ENCODE measurements at places on chromosomes 3 and 15. TPM values are rescaled to one million over a fixed set of nuclear protein-coding genes. Genes with fewer than 3 reads are reported as not detected.
A peak's percentile ranks its signal among the peaks of the same experiment; 100 is the strongest.

Gene CDHR4
- total RNA-seq: not detected

Gene RASGRP1
- total RNA-seq: 9.0 TPM

Gene ST8SIA2
- total RNA-seq: not detected

Gene CCDC39
- not detected for total RNA-seq

Gene CPLX3
- 0.29 TPM for total RNA-seq

Gene ALPK3
- total RNA-seq: 4.6 TPM

Gene CLDN18
- 3.3 TPM for total RNA-seq

Gene AMIGO3
- 0.73 TPM for total RNA-seq

Gene SLC24A5
- not detected for total RNA-seq

GRCh38 chr15:69780981-69781380 is 316.7 kb downstream of the TLE3 start:
- no peak overlapping the region for H3K27ac ChIP-seq
- no peaks in the 10 kb centered on the region for H3K4me1 ChIP-seq

DNA sequence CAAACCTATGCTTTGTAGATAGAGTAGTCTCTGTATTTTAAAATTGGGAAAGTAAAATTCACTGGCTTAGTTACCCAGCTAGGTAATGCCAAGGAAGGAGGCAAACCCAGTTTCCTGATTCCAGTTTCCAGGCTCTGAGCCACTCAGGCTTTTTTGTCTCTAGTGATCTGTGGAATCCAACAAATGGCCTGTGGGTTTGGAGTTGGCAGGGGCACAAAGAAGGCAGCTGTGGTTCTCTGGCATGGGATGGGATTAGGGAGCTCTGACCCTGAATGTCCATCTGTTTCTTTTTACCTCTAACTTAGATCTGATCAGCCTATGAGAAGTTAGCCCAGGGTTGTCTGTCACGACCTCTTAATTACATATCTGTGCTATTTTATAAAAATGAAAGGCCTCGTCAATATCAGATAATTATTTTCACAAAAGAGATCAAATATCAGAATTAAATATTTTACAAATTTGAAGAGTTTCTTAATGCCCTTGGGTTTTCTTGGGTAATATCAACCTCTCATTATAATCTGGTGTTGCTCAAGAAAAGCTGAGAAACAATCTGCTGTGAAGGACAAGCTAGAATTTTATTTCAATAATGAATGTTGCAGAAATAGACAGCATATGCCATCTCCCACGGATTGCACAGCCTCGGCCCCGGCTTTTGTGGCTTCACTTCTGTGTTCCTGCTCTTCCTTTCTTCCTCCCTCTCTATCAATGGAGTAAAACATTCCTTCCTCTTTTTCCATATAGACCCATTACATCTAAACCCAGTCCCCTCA is 63.7 kb upstream of the DAZL start:
- no peaks in the 10 kb centered on the region for H3K27me3 ChIP-seq
- H3K27ac ChIP-seq: no peak overlapping the region
- peaks cover 8% of the 10 kb centered on the region for H3K4me1 ChIP-seq
- no peaks in the 10 kb centered on the region for H3K36me3 ChIP-seq
- H3K4me3 ChIP-seq: no peak overlapping the region

GRCh38 chr15:49748791-49749190 is 127.9 kb downstream of the DTWD1 start:
- H3K4me3 ChIP-seq: no peak overlapping the region
- H3K4me1 ChIP-seq: no peaks in the 10 kb centered on the region
- no peaks in the 10 kb centered on the region for H3K27me3 ChIP-seq

DNA sequence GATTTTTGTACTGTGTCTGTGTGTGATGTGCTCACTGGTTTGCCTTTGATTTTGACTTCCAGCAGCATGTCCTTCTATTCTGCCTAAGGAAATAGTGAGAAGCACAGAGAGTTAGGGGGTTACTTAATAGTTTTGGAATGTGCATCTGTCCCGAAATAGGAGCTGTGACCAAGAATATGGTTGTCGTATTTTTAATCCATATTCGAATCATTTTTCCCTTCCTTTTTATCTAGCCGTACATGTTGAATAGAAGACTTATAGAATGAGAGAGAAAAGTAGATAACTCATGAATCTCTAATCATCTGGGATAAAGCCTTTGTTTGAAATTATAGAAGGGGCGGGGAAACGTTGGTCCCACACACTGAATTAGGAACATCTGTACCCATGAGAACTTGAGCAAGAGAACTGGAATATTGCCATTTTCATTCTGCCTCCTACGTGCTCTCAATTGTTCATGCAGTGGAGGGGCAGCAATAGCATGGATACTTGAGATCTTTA is 23.6 kb downstream of the CRTC3 start:
- no peak overlapping the region for H3K4me3 ChIP-seq
- no peaks in the 10 kb centered on the region for H3K4me1 ChIP-seq
- H3K27ac ChIP-seq: no peak overlapping the region
- no peaks in the 10 kb centered on the region for H3K36me3 ChIP-seq

- H3K4me1 ChIP-seq: peaks cover 8% of the 10 kb centered on the region
- no peak overlapping the region for H3K4me3 ChIP-seq
- H3K36me3 ChIP-seq: no peaks in the 10 kb centered on the region
- no peak overlapping the region for H3K27ac ChIP-seq
- no peak for DNase-seq
Observed at GRCh38 chr15:59792359-59792758, 103.2 kb upstream of the BNIP2 start.

- DNase-seq: no peak
- no peaks in the 10 kb centered on the region for H3K4me1 ChIP-seq
- no peaks in the 10 kb centered on the region for H3K27me3 ChIP-seq
- H3K4me3 ChIP-seq: no peak overlapping the region
- no peaks in the 10 kb centered on the region for H3K36me3 ChIP-seq
Observed at GRCh38 chr3:197926418-197926817, 23.6 kb upstream of the RPL35A start.

- H3K27me3 ChIP-seq: no peaks in the 10 kb centered on the region
- no peak overlapping the region for H3K27ac ChIP-seq
- no peaks in the 10 kb centered on the region for H3K36me3 ChIP-seq
Observed at GRCh38 chr15:53512029-53512428, 247.4 kb downstream of the WDR72 start.

GRCh38 chr3:172591125-172591605 is 67.9 kb upstream of the TNFSF10 start:
- H3K27ac ChIP-seq: no peak overlapping the region
- peaks cover 40% of the 10 kb centered on the region for H3K4me1 ChIP-seq
- H3K36me3 ChIP-seq: peaks cover 21% of the 10 kb centered on the region
- no peak for DNase-seq
- no peak overlapping the region for H3K4me3 ChIP-seq

DNA sequence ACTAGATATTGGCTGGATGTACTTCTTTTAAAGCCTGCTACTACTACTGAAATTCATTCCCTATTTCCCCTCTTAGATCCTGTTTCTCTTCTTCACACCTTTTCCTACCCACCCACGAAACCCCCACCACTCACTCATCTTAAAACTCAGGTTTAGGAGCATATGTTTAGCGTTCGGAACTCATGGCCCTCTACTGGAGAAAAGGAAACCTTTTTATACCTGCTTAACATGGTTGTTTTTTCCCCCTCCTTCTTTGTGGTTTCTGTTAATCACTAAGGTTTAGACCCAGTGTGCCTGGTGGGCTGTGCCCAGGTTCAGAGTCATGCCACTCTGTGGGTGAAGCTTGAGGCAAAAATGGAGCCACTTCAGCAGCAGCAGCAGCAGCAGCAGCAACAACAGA is 2.6 kb downstream of the ARID3B start:
- H3K27ac ChIP-seq: no peak overlapping the region
- peaks cover 46% of the 10 kb centered on the region for H3K4me1 ChIP-seq
- peaks cover 26% of the 10 kb centered on the region for H3K27me3 ChIP-seq
- no peak for DNase-seq

DNA sequence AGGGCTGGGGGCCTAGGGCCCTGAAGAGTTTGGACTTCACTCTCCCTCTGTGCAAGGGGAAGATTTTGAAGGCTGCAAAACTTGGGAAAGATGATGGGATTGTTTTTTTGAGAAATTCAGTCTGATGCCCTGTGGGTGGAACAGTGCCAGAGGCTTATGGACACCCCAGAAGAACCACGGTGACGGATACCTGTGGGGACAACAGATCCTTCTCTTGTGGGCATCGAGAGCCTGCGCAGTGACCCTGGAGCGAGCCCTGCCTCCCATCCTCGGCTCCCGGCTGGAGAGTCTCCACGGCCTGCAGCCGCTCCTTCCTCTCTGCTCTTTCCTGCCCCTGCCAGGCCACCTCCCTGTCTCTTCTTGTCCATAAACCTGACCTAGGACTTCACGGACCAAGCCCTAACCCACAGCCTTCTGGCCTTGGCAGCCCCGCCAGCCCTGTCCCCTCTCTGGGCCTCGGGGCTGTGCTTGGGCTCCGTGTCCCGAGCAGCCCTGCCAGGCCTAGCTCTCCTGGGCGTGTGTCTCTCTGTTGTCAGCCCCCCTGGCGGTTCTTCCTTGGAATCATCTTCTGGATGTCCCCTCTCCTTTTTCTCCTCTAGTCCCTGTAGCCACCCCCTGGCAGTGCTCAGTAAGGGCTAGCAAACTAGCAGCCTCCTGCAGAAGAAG is 98.4 kb downstream of the VGLL4 start:
- DNase-seq: no peak
- no peak overlapping the region for H3K27ac ChIP-seq
- no peaks in the 10 kb centered on the region for H3K27me3 ChIP-seq
- H3K36me3 ChIP-seq: peaks cover 10% of the 10 kb centered on the region
- H3K4me1 ChIP-seq: peaks cover 8% of the 10 kb centered on the region

GRCh38 chr3:118476885-118477618 is 557.6 kb downstream of the IGSF11 start:
- H3K4me1 ChIP-seq: no peaks in the 10 kb centered on the region
- no peak overlapping the region for H3K4me3 ChIP-seq
- no peaks in the 10 kb centered on the region for H3K36me3 ChIP-seq
- no peak overlapping the region for H3K27ac ChIP-seq

DNA sequence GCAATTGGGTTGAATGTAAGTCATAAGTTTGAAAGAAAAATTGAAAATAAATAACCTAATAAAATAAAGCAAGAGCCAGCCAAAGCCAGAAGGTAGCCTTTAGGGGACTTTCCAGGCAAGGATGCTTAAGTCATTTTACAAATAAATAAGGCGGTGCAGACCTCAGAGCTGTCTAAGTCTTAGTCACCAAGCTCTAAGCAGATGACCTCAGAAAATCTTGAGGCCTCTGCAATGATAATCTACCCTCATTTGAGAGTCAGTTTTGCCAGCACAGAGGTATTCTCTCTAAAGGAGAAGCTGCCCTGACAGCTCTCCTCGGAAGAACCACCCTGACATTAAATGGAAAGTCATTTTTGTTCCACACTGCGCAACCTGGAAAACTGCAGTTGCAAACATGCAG is 113.9 kb downstream of the OXNAD1 start:
- no peak for DNase-seq
- no peak overlapping the region for H3K4me3 ChIP-seq
- H3K36me3 ChIP-seq: no peaks in the 10 kb centered on the region
- H3K4me1 ChIP-seq: no peaks in the 10 kb centered on the region
- H3K27ac ChIP-seq: no peak overlapping the region

DNA sequence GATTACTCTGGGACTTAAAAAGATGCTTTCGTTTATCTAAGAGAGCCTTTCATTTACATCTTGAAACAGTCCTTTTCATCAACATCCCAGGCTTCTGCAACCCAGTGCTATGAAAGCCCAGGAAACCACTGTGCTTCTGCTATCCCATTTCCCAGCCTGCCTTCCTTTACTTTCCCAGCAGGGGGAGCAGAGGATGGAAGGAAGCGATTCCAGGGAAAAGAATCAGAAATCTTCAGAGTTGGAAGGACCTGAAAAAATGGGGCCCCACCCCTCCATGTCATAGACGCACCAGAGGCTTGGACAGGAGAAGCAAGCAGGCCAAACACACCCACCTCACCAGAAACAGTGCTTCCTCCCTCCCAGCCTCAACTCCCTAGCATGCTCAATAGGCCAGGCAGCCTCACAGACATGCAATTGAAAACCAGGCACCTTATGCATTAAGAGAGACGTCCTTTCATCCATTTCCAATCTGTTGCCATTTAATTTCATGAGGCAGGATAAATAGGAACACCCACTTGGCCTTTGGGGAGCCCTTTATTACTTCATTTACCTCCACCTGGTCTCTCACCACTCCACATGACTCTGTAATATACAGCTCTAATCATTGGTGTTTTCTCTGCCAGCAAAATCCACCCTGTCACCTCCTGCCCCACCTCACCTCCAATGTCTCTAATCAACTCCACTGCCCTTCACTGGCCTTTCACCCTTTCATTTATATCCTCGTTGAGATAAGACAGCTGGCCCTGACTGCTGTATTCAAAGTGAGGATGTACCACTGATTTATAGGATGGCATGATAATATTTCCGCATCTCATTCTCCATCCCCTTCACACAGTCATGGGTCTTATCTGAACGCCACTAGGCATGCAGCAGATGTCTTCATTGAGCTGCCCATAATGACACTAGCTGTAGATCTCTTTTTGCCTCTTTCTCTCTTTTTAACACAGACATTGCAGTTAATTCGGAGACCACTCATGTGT is 583.9 kb downstream of the NTRK3 start:
- no peaks in the 10 kb centered on the region for H3K4me1 ChIP-seq
- H3K27ac ChIP-seq: no peak overlapping the region
- DNase-seq: no peak
- no peaks in the 10 kb centered on the region for H3K27me3 ChIP-seq
- no peak overlapping the region for H3K4me3 ChIP-seq

- no peak overlapping the region for H3K4me3 ChIP-seq
- H3K27ac ChIP-seq: no peak overlapping the region
- H3K36me3 ChIP-seq: no peaks in the 10 kb centered on the region
- peaks cover 89% of the 10 kb centered on the region for H3K27me3 ChIP-seq
Observed at GRCh38 chr3:46059432-46059831, 32.1 kb upstream of the XCR1 start.

- H3K27me3 ChIP-seq: no peaks in the 10 kb centered on the region
- H3K27ac ChIP-seq: no peak overlapping the region
- H3K4me3 ChIP-seq: no peak overlapping the region
- peaks cover 36% of the 10 kb centered on the region for H3K36me3 ChIP-seq
- H3K4me1 ChIP-seq: peaks cover 39% of the 10 kb centered on the region
Observed at GRCh38 chr3:170256597-170256996, 34.4 kb downstream of the PRKCI start.

DNA sequence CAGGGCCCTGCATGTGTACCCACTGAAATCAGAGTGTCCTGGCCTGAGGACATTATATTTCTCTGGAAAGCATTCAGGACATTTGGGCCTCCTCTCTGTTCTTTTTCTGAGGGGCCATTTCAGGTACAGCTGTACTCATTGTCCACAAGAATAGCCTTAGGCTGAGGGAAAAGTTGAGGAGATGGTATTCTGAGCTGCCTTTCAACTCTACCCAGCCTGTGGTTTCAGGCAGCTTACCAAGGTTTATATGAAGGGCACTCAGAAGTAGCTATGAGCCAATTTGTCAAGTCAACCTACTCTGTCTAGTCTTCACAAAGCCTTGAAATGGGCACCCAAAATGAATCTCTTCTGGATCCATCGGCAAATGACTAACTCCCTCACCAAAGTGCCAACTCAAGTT is 9.4 kb downstream of the ATP13A4 start:
- H3K27me3 ChIP-seq: no peaks in the 10 kb centered on the region
- no peak for DNase-seq
- H3K4me1 ChIP-seq: peaks cover 17% of the 10 kb centered on the region

- H3K36me3 ChIP-seq: no peaks in the 10 kb centered on the region
- no peaks in the 10 kb centered on the region for H3K4me1 ChIP-seq
- H3K27ac ChIP-seq: no peak overlapping the region
- H3K4me3 ChIP-seq: no peak overlapping the region
Observed at GRCh38 chr3:112303764-112304325, 9.8 kb upstream of the SLC9C1 start.

- peaks cover 8% of the 10 kb centered on the region for H3K4me1 ChIP-seq
- H3K27me3 ChIP-seq: no peaks in the 10 kb centered on the region
- H3K36me3 ChIP-seq: peaks cover 11% of the 10 kb centered on the region
- no peak for DNase-seq
- H3K27ac ChIP-seq: no peak overlapping the region
Observed at GRCh38 chr3:120625159-120625586, 29.0 kb downstream of the NDUFB4 start.

- H3K27me3 ChIP-seq: no peaks in the 10 kb centered on the region
- no peaks in the 10 kb centered on the region for H3K36me3 ChIP-seq
- DNase-seq: no peak
- H3K27ac ChIP-seq: peak overlapping the region; percentile 86
- H3K4me1 ChIP-seq: peaks cover 34% of the 10 kb centered on the region
Observed at GRCh38 chr15:77346245-77347036, 73.5 kb downstream of the PEAK1 start.

Measured in Calu3 (cell line).